Panc1 (cell line): ENCODE measurements at places on chromosomes 12 and 14. TPM values are rescaled to one million over a fixed set of nuclear protein-coding genes. Genes with fewer than 3 reads are reported as not detected.

Gene PNN
- 55.4 TPM for total RNA-seq

Gene RPL36AL
- 136 TPM for total RNA-seq

Gene RND1
- 0.44 TPM for total RNA-seq

Gene B4GALNT1
- 48.6 TPM for total RNA-seq

Gene SSPN
- 23.4 TPM for total RNA-seq

Gene AQP2
- total RNA-seq, result 0.36 TPM

Gene FAM177A1
- total RNA-seq, result 46.7 TPM

Gene BDKRB2
- 0.05 TPM for total RNA-seq

Gene KLRC1
- total RNA-seq, result not detected

Gene SLC35F4
- not detected for total RNA-seq

Gene EPS8
- total RNA-seq, result 32.0 TPM

Gene TPH2
- total RNA-seq, result not detected

Gene RDH16
- total RNA-seq, result 0.08 TPM

Gene GPR68
- total RNA-seq, result 0.28 TPM

Gene OR11H6
- total RNA-seq, result not detected

Gene CCDC177
- total RNA-seq, result not detected

Gene SMIM41
- not detected for total RNA-seq

Gene ZFHX2
- 2.4 TPM for total RNA-seq

Gene RPL10L
- total RNA-seq, result not detected

Gene TEX52
- total RNA-seq, result not detected
